ENCODE measurements at places on chromosomes 7 and 10. TPM values are rescaled to one million over a fixed set of nuclear protein-coding genes. Genes with fewer than 3 reads are reported as not detected.

Gene CUBN
- 3.0 TPM for total RNA-seq

Gene ZNF25
- total RNA-seq, result 5.2 TPM

Gene BAMBI
- total RNA-seq, result 4.3 TPM

Gene ITPRID1
- not detected for total RNA-seq

Gene LRRN3
- not detected for total RNA-seq

Gene MYH16
- total RNA-seq, result 0.11 TPM

Gene ZNF775
- total RNA-seq, result 8.3 TPM

Gene TAS2R4
- total RNA-seq, result 0.88 TPM

Gene PRKAG2
- total RNA-seq, result 51.5 TPM

Gene TACC2
- 46.2 TPM for total RNA-seq

Gene SFTPA1
- not detected for total RNA-seq

Gene BAIAP2L1
- total RNA-seq, result 1.1 TPM

Gene SAP25
- total RNA-seq, result 2.4 TPM

Gene EPO
- not detected for total RNA-seq

Gene PROSER2
- 23.5 TPM for total RNA-seq

Gene FGL2
- not detected for total RNA-seq

Gene CDHR1
- total RNA-seq, result 0.14 TPM

Gene ZNF786
- total RNA-seq, result 5.4 TPM

Gene VSTM4
- 0.07 TPM for total RNA-seq

Gene TCERG1L
- not detected for total RNA-seq

Gene FAM131B
- 1.4 TPM for total RNA-seq

Gene RARRES2
- not detected for total RNA-seq

Gene SMIM30
- total RNA-seq, result 41.7 TPM

Gene STN1
- total RNA-seq, result 15.3 TPM

Gene MNX1
- not detected for total RNA-seq

Gene AEBP1
- total RNA-seq, result 48.0 TPM

Gene CPEB3
- total RNA-seq, result 2.3 TPM

Gene SCART1
- total RNA-seq, result 1.1 TPM

Gene CHN2
- 5.0 TPM for total RNA-seq

Gene HMX2
- not detected for total RNA-seq

Gene NUTM2B
- total RNA-seq, result 0.86 TPM

Gene LRRD1
- not detected for total RNA-seq

Gene CPA2
- total RNA-seq, result not detected

Gene NACAD
- 4.3 TPM for total RNA-seq

Gene SH2B2
- total RNA-seq, result 0.25 TPM

Gene SFMBT2
- 0.44 TPM for total RNA-seq

Gene BRAT1
- total RNA-seq, result 31.6 TPM

Gene WIPF3
- total RNA-seq, result not detected

Data from endothelial cell of umbilical vein (primary cell).